ENCODE measurements at places on chromosomes 7 and 10.

GRCh38 chr10:64090865-64091264 is 569.7 kb downstream of the REEP3 start:
- DNase-seq: no peak

- no peak for DNase-seq
These were observed 206.3 kb upstream of the PRSS1 start for GRCh38 chr7:142542942-142543341.

DNA sequence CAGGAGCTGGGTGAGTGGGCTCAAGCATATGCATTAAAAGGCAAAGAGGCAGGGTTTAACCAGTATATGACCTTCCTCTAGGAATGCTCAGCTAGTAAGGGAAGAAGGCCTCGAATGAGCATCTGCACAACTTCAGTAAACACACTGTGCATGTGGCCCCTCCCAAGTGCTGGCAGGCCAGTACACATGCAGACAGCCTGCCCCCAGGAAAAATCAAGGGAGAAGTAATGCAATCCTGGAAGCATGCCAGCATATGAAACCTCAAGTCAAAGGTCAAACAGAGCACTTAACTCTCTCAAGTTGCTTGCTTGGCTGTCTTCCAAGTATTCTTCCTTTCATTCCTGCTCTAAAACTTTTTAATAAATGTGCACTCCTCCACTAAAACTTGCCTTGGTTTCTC is 208.4 kb downstream of the ACTR3B start:
- no peak for DNase-seq

DNA sequence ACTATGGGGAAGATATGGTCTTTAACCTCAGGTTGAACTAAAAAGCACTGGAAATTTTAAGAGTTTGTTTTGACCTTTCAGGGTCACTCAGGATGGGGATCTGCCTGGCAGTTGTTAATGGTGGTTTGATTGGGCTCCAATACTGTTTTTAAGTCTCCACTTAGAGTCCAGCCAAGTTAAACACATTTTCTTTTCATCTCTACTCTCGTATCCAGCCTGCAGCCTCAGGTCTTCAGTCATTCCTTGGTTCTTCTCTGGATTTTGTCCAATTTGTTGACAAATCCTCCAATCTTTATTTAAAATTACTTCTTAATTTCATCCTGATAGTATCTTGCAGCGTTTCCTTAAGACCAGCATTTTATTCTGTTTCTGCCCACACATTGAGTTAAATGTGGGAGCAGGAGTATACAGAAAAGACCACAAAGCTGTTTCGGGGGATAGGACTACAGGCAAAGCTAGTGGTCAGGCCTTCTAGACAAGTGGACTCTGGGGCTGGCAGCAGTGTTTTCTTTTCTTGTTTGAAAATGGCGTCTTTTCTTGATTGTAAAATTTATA is 133.2 kb upstream of the INHBA start:
- no peak for DNase-seq

GRCh38 chr7:2080477-2080876 is 152.3 kb downstream of the MAD1L1 start:
- no peak for DNase-seq

GRCh38 chr10:114328874-114329273 is 75.4 kb downstream of the AFAP1L2 start:
- DNase-seq: no peak

DNA sequence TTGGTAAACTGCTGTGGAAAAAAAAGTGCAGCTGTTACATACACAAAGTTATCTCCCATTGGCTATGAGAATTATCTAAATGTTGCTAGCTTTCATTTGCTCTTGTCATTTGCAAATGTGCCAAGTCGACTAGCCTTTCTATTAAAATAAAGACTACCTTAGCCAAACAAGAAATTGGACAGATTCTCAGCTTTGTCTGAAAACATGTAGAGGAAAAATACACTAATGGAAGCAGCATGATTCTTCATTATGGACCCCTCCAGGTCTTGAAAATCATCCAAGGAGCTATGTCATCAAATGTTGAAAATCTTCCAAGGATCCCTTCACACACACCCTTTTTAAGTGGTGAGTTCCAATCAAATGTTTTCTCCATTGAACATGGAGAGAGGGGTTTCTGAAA is 237.7 kb downstream of the ETV1 start:
- no peak for DNase-seq

DNA sequence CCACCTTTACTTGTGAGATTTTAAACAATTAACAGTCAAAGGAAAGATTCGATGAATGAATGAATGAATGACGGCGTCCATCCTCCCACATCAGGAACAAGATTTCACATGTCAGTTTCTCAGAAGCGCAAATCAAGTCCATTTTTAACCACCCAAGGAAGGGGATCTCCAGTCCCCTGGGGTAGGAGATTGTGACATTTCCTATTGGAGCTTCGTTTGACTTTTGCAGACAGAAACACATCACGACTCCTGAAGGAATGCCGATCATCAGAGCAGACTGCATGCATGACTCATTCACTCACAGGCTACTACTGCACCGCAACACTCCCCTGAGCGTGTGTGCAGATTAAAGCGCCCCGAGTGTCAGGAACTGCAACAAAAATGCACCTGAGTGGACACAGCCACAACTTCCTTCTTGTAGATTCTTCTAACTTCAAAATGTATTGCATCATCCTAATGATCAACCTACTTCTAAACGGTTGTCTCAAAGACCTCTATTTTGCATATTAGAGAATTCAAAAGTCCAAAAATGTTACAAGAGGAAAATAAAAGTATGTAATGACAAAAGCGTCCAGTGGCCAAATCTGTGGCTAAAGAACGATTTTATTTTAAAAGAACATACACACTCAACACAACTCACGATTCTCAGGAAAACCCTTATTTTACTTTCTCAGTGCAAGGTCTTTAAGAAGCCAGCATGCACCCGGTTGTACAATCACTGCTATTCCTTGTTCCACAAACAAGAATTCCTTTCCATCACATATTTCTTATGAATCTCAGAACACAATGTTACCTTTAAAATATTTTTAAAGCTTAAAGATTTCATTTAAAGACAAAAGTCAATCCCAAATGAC is 172.6 kb downstream of the FAM107B start:
- no peak for DNase-seq

DNA sequence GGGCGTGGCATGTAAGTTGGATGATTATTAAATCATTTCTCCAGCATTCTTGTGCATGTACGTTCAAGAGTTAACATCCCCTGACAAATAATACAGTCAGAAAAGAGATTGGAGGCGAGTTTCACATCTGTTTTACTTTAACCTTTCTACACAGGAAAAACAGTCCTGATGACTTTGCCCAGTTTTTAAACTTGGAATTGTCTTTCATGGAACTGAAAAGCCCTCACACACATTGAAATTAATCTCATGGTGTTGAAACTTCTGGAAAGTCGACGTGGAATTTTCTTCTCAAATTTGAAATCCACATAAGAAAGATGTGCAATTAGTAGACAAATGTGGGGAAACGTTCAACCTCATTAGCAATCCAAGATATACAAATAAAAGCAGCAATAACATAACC is 31.2 kb upstream of the ZNF438 start:
- DNase-seq: no peak

GRCh38 chr7:83643739-83644138 is 5.2 kb downstream of the SEMA3E start:
- no peak for DNase-seq

GRCh38 chr7:100544967-100545359 is 6.0 kb downstream of the AGFG2 start:
- no peak for DNase-seq

DNA sequence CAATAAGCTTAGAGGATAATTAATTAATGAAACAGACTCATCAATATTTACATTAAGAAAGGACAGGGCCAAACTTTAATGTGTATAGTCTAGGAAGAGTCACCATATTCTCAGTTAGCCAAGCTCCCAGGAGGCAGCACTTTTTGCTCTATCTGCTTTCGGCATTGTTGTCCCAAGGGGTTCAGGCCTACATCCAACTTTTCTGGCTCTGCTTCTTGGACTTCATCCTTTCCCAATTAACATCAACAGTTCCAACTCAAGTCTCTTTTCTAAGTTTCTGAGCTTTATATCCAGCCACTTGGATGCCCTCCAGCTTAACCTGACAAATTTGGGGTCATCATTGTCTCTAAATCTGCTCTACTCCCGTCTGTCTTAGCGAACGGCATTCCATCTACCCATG is 42.8 kb downstream of the GLI3 start:
- no peak for DNase-seq

- no peak for DNase-seq
These were observed 8.9 kb downstream of the CHAT start for GRCh38 chr10:49622426-49623425.

- DNase-seq: peak; percentile 1
These were observed 111.7 kb upstream of the MBL2 start for GRCh38 chr10:52883996-52884871.
